ENCODE measurements at places on chromosomes 1 and 21. TPM values are rescaled to one million over a fixed set of nuclear protein-coding genes. Genes with fewer than 3 reads are reported as not detected.

FCRL6 gene
- not detected for total RNA-seq

LCE1F gene
- not detected for total RNA-seq

FAM76A gene
- total RNA-seq = 10.4 TPM

RPTN gene
- total RNA-seq = 0.06 TPM

SLC9C2 gene
- 2.1 TPM for total RNA-seq

CFAP57 gene
- 1.6 TPM for total RNA-seq

VANGL2 gene
- total RNA-seq = 71.6 TPM

EFNA1 gene
- 1.5 TPM for total RNA-seq

AMIGO1 gene
- 3.5 TPM for total RNA-seq

SLC44A3 gene
- 1.7 TPM for total RNA-seq

GRCh38 chr1:6359216-6360116 is 34.1 kb downstream of the ACOT7 start:
- ATAC-seq = peak; percentile 81

- no peak for ATAC-seq
Measured at GRCh38 chr1:22286491-22286890, 143.6 kb upstream of the WNT4 start.

- ATAC-seq = peak; percentile 89
Measured at GRCh38 chr1:21586846-21587601, 77.8 kb downstream of the ALPL start.

GRCh38 chr1:77652268-77652667 is 30.2 kb downstream of the ZZZ3 start:
- ATAC-seq = no peak

- ATAC-seq = no peak
Measured at GRCh38 chr1:214842856-214843255, 239.7 kb upstream of the KCNK2 start.

DNA sequence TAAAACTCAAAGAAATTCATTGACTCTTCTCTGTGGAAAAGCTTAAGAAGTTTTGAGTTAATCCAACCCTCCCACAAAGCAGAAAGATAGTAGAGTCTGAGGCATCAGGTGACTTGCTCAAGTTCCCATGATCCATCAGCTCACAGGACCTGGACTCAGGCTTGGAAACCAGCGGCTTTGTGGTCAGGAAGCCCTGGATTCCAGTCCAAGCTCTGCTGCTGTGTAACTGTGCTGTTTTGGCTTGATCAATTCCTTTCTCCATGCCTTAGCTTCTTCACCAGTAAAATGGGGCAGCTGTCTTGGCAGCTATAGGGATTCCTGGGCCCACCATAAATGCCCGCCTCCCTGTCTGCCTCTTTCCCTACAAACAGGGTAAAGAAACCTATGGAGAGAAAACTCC is 180.2 kb downstream of the HIVEP3 start:
- no peak for ATAC-seq

GRCh38 chr1:65630855-65631254 is 161.8 kb upstream of the PDE4B start:
- ATAC-seq = no peak

DNA sequence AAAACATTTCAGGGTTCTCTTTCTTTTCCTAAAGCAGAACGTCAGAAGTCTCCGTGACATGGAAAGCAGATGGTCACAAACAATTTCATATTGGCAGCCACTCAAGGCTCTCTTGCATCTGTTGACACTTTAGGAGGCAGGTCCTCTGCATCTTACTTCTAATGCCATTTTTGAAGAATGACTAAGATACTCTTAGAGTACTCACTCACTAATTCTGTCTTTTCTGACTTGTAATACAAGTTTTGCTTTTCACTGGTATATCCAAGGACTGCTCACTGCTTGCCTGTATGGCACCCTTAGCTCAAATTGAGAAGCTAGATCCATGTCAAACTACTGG is 68.3 kb downstream of the PRRX1 start:
- no peak for ATAC-seq

DNA sequence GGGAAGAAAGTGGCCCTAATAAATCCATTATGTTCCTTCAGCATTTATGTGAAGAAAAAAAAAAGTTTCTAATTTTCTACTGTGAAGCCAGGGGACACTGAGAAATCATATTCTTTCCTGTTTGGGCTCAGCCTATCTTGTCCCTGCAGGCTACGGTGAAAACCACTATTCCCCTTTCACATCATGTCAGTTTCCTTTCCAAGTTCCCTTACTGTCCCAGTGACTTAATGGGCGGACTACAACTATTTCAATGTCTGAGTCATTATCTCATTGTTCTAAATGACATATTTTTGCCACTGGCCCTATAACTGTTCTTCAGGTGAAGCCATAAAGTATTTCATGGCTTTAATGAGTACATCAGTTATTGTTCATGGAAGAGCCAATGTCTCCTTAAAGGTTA is 71.3 kb upstream of the BEND5 start:
- peak; percentile 38 for ATAC-seq

DNA sequence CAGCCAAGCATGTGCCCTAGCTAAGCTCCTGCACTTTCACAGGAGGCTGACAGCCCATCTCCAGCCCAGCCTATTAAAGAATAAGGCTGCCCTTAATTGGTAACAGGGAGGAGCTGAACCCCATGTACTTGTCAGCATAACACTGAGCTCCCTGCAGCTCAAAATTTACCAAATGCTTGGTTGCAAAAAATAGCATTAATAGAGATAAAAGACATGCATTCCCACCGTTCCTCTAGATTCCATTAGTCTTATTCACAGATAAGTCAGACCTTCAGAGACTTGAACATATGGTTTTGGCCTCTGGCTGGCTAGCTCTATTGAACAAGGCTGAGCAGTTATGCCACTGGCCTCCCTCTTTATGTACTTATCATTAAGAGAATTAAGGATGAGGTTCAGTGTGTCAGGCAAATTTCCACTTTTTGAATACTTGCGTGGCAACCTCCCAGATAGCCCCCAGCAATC is 29.2 kb downstream of the OLFML3 start:
- ATAC-seq = no peak

DNA sequence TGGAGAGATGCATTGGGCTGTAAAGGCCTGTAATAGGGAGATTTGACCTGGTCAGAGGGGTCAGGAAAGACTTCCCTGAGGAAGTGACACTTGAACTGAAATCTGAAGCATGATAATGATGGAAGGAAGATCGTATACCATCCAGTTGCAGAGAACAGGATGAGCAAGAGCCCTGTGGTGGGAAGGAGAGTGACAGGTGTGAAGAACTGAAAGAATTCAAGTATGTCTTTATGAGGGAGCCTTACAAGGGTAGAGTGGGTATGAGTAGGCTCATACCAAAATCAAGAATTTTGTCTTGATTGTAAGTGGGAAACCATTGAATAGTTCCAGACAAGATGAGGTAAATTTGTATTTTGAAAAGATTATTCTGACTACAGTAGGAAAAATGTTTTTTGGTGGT is 129.4 kb downstream of the RASAL2 start:
- no peak for ATAC-seq

DNA sequence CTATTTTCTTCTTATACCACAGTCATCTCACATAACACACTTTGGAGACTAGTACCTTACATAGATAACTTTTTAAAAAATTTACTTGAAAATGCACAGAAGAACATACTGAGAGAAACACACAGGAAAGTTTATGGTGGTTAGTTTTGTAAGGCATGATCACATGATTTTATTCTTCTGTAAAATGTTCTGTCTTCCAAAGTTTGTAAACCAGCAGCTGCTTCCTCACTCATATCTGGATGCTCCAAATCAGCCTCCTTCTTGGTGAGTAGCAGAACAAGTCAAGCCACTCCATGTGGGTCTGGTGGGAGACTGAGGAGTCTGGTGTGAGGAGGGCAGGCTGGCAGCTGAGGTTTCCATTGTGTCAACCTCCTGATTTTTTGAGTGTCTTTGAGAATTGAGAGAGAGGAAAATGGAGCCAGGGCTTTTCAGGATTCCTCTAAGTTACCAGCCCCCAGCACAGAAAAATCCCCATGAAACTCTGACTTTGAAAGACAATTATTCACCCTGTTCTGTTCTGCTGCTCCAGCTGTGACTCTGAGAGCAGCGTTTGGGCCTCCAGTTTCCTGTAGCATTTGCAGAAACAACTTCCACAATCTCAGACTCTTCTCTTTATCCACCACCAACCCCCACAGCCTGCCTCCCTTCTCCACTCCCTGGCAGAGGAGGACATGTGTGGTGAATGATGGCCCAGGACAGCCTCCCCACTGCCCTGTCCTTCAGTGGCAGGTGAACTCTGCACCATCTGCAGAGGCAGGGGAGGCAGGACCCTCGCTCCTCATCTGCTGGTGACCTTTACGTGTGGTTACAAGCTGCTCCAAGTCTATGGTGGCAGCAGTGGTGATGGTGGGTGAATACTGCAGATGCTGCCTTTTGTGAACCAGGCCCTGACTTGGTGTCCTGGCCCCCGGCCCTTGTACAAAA is 82.3 kb downstream of the FCRL5 start:
- no peak for ATAC-seq

- ATAC-seq = no peak
Measured at GRCh38 chr1:190699165-190699564, 221.5 kb upstream of the BRINP3 start.

DNA sequence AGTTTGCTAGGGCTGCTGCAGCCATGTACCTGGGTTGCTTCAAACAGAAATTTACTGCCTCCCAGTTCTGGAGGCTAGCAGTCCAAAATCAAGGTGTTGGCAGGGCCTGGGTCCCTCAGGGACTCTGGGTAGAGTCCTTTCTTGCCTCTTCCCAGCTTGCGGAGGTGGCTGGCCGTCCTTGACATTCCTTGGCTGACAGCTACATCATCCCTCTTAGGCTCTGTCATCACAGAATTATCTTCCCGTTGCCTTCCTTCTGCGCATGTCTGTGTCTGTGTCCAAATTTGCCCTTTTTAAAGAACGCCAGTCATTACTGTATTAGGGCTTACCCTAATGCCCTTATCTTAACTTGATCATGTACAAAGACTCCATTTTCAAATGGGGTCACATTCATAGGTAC is 37.6 kb upstream of the PGBD5 start:
- ATAC-seq = no peak

DNA sequence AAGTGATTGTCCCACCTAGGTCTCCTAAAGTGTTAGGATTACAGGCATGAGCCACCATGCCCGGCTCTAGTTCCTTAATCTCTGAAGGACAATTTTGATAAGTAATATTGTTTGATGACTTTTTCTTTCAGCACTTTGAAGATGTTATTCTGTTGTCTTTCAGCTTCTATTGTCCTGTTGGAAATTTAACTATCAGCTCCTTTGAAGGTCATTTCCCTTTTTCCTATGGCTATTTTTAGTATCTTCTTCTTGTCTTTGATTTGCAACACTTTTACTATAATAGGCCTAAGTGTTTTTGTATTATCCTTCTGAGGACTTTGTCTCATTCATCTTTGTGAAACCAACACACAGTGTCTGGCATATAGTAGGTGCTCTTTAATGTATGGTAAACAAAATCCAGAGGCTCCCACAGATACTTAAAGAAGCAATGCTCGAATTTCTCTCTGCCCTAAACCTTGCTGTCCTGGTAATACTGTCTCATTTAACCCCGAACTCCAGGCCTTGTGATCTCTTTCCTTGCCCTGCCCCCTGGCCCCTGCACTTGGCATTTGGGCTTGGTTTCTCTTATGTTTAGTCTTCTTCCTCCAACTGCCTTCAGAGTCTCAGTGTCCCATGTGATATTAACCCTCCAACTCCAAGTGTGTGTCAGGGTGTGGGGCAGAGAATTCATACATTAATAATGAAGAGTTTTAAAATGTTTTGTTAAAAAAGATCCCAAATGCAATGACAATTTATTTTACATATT is 19.0 kb upstream of the AGO1 start:
- no peak for ATAC-seq

- peak; percentile 85 for ATAC-seq
Measured at GRCh38 chr1:9198538-9199361, 35.8 kb upstream of the H6PD start.

- no peak for ATAC-seq
Measured at GRCh38 chr1:186811892-186812291, 16.9 kb upstream of the PLA2G4A start.

- no peak for ATAC-seq
Measured at GRCh38 chr1:112342558-112342957, 53.5 kb upstream of the CTTNBP2NL start.

DNA sequence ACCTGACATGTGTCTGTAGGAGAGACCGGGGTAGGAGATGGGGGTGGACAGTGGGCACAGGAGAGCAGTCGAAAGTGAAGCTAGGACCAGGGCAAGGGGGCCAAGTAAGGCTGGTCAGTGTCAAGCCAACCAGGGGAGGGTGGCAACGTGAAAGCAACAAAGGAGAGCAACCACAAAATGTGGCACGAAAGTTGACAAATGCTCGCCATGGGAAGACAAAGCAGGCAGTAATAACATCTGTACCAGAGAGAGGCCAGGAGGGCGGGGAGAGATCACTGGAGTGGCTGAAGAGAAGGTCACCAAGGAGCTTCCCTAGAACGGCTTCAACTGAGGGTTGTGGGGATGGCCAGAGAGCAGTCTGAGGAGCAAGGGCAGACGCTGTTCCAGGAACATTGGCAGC is 17.0 kb downstream of the QSOX1 start:
- no peak for ATAC-seq

- no peak for ATAC-seq
Measured at GRCh38 chr21:42580076-42580792, 66.6 kb downstream of the SLC37A1 start.

- peak; percentile 16 for ATAC-seq
Measured at GRCh38 chr1:181073638-181074037, 14.9 kb upstream of the IER5 start.

DNA sequence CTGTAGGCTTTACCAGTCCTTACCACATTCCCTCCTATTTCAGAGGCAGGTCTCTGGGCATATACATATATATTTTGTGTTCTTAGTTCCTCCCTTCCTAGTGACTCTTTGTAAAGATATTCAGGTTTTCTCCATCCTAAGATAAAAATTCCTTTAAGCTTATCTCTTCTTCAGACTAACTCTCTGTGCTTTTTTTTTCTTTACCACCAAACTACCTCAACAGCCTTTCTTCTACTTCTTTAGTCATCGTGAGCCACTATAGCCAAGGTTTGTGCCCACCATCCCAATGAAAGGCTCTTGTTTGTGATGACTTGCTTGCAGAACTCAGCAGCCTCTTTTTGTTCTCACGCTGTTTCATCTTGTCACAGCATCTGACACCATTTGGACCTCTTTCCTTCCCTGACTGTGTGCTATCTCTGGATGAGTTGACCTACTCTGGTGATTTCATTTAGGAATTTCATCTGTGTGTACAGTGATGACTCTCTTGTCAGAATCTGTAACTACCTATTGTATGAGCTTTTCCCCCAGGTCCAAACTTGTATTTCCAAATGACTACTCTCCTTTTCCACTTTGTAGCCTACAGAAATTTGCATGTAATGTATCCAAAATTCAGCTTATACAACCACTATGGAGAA is 59.0 kb upstream of the MACF1 start:
- ATAC-seq = no peak

All from motor neuron (in vitro differentiated cells).